ENCODE measurements at places on chromosomes 2 and 18.

DNA sequence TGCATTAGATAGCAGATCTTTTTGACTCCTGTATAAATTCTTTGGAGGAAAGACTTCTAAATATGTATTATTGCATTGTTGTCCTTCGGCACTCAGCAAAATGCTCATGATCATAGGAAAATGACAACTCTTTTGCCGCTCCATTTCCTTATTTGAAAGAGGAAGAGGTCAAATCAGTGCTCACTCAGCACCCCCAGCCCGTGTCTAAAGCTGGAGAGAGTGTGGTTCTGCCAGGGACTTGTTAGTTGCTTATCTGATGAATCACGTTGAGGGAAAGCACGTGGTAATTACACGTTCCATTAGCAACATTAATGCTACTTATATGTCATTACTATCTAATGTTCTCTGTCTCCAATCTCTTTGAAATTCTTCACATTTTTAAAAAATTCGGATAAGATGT lies 46.0 kb upstream of the MBP start:
- DNase-seq: no peak

GRCh38 chr2:46828491-46829230 lies 86.9 kb downstream of the MCFD2 start:
- DNase-seq: peak; percentile 10

GRCh38 chr2:200791905-200792304 lies 19.8 kb upstream of the BZW1 start:
- no peak for DNase-seq

- DNase-seq: no peak
Measured at GRCh38 chr2:204425821-204426220, 119.5 kb upstream of the PARD3B start.

GRCh38 chr2:210540471-210540870 lies 15.9 kb upstream of the CPS1 start:
- DNase-seq: no peak

- DNase-seq: no peak
Measured at GRCh38 chr2:170587117-170587516, 128.0 kb upstream of the SP5 start.

DNA sequence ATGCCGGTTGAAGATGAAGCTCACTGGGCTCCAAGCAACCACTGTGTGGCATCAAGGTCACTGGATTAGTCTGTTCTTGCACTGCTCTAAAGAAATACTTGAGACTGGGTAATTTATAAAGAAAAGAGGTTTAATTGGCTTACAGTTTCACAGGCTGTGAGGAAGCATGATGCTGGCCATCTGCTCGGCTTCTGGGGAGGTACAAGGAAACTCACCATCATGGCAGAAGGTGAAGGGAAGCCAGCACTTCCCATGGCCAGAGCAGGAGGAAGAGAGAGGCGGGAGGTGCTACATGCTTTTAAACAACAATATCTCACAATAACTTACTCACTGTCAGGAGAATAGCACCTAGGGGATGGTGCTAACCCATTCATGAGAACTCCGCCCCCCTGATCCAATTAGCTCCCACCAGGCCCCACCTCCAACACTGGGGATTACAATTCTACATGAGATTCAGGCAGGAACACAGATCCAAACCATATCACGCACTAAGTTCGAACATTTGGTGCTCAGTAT lies 109.7 kb upstream of the MGAT5 start:
- no peak for DNase-seq
